ENCODE measurements at places on chromosomes 2 and 18. TPM values are rescaled to one million over a fixed set of nuclear protein-coding genes. Genes with fewer than 3 reads are reported as not detected.

DNA sequence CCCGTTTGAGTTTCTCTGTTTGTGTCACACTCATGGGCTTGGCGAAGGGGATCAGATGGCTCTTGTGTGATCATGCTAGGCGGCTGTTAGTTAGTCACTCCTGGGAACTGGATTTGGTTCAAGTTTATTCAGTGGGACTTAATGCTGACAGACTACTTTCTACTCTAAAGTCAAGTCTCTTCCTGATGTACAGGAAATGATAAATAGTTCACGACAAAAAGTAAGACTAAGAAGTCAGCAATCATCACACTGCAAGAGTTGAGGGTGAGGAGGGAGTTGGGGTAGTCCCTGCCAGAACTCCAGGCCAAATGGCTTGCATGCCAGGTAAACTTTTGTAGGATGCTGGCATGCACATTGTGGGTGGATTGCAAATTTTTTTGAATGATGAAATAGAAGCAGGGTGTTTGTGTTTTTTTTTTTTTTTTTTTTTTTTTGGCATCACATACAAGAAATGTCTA, 25.1 kb upstream of the CCL20 start:
- H3K27me3 ChIP-seq: no peaks in the 10 kb centered on the region
- no peak overlapping the region for H3K4me3 ChIP-seq
- no peak overlapping the region for H3K27ac ChIP-seq
- H3K36me3 ChIP-seq: no peaks in the 10 kb centered on the region
- DNase-seq: no peak

GRCh38 chr18:74589811-74590210, 7.9 kb upstream of the ZNF407 start:
- no peaks in the 10 kb centered on the region for H3K27me3 ChIP-seq
- H3K27ac ChIP-seq: no peak overlapping the region
- peaks cover 2% of the 10 kb centered on the region for H3K36me3 ChIP-seq
- no peak for DNase-seq
- no peaks in the 10 kb centered on the region for H3K4me1 ChIP-seq

DNA sequence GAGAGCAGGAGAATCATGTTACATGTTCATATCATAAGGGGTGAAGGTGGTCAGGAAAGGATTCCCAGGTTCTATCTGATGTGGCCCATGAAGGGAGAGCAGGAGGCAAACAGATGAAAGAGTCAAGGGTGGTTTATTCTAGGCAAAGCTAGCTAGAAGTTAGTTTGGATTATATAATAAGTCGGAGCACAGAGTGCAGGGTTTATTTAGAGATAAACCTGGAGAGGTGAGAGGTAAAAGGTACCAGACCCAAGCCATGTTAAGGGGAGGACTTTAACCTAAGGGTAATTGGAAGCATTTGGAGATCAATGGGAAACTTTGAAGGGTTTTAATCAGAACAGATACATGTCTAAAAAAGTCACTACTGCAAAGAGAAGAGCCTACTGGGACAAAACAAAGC, 69.2 kb upstream of the LRATD1 start:
- H3K27me3 ChIP-seq: no peaks in the 10 kb centered on the region
- H3K36me3 ChIP-seq: no peaks in the 10 kb centered on the region
- no peak for DNase-seq

DNA sequence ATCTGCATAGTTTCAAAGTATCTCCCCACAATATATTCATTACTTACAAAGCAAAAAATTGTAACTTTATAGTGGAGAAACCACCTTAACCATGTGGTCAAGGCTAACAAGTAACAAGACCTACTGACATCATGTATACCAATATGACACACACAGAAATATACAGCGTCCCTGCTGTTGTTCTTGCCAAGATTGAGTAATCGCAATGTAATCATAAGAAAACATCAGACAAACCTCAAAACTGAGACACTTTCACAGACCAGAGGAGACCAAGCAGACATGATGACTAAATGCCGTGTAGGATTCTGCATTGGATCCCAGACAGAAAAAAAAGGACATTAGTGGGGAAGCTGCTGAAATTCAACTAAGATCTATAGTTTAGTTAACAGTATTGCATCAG, 123.0 kb downstream of the ACAA2 start:
- H3K27me3 ChIP-seq: no peaks in the 10 kb centered on the region
- DNase-seq: no peak
- H3K4me1 ChIP-seq: no peaks in the 10 kb centered on the region
- H3K27ac ChIP-seq: no peak overlapping the region
- H3K4me3 ChIP-seq: no peak overlapping the region
- no peaks in the 10 kb centered on the region for H3K36me3 ChIP-seq

- no peak overlapping the region for H3K4me3 ChIP-seq
- no peaks in the 10 kb centered on the region for H3K36me3 ChIP-seq
- DNase-seq: no peak
- H3K4me1 ChIP-seq: peaks cover 16% of the 10 kb centered on the region
These were observed 26.1 kb upstream of the MMADHC start for GRCh38 chr2:149613704-149614103.

DNA sequence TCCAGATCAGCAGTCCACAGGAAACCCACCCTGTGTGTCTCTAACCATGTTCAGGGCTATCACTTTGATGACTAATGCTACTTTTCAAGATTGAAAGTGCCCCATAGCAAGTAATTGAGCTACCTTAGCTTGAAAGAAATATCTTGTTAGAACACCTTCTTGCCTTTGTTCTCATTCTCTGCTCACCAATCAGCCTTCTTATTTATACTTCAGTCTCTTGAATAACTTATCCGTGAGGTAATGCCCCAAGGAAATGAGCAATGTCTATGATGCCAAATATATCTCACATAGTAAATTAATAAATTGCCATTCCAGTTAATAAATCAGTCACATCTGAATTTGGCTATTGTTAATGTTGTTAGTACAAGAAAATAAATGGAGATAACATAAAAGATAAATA, 141.6 kb downstream of the WDPCP start:
- no peak overlapping the region for H3K4me3 ChIP-seq
- no peak for DNase-seq
- no peak overlapping the region for H3K27ac ChIP-seq
- H3K4me1 ChIP-seq: no peaks in the 10 kb centered on the region
- H3K27me3 ChIP-seq: no peaks in the 10 kb centered on the region
- no peaks in the 10 kb centered on the region for H3K36me3 ChIP-seq

GRCh38 chr2:30204281-30204680, 27.1 kb upstream of the LBH start:
- no peak overlapping the region for H3K4me3 ChIP-seq
- no peaks in the 10 kb centered on the region for H3K36me3 ChIP-seq
- no peaks in the 10 kb centered on the region for H3K27me3 ChIP-seq

- no peaks in the 10 kb centered on the region for H3K27me3 ChIP-seq
- no peak overlapping the region for H3K4me3 ChIP-seq
- H3K27ac ChIP-seq: no peak overlapping the region
- no peaks in the 10 kb centered on the region for H3K4me1 ChIP-seq
- H3K36me3 ChIP-seq: no peaks in the 10 kb centered on the region
These were observed 93.8 kb upstream of the PHLPP1 start for GRCh38 chr18:62621546-62621945.

DNA sequence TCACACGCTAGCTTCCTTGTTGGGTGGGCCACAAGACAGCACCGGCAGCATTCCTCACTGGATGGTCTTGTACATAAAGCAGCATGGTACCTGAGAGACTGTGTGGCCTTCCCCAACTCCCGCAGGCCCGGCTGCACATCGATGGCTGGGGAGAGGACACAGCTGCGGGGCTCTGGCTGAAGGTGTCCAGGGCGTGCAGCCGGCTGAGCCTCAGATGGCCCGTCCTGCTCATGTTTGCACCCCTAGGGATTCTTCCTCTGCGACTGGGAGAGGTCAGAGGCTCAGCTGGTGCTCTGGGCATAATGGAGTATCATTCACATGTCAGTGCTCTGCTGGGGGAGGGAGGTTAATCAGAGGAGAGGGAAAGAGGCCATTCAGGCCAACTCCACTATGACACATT, 207.9 kb downstream of the SEPTIN10 start:
- H3K4me1 ChIP-seq: peaks cover 11% of the 10 kb centered on the region
- no peak overlapping the region for H3K27ac ChIP-seq
- H3K36me3 ChIP-seq: no peaks in the 10 kb centered on the region
- no peaks in the 10 kb centered on the region for H3K27me3 ChIP-seq
- no peak for DNase-seq

- DNase-seq: no peak
- no peaks in the 10 kb centered on the region for H3K36me3 ChIP-seq
- H3K27ac ChIP-seq: no peak overlapping the region
- no peaks in the 10 kb centered on the region for H3K4me1 ChIP-seq
These were observed 181.6 kb downstream of the BCL2 start for GRCh38 chr18:63137999-63138435.

- DNase-seq: no peak
- H3K36me3 ChIP-seq: no peaks in the 10 kb centered on the region
- H3K27me3 ChIP-seq: no peaks in the 10 kb centered on the region
- H3K4me1 ChIP-seq: no peaks in the 10 kb centered on the region
- H3K27ac ChIP-seq: no peak overlapping the region
These were observed 414.2 kb upstream of the CHST9 start for GRCh38 chr18:27599202-27599829.

Gene KCNG2
- total RNA-seq: 1.5 TPM

Gene LOXL3
- 24.9 TPM for total RNA-seq

Gene IER3IP1
- 10.3 TPM for total RNA-seq

Gene RNF125
- 2.2 TPM for total RNA-seq

Data from thoracic aorta (tissue), 2 donors.